ENCODE measurements at places on chromosomes 13 and 19. TPM values are rescaled to one million over a fixed set of nuclear protein-coding genes. Genes with fewer than 3 reads are reported as not detected.

DNA sequence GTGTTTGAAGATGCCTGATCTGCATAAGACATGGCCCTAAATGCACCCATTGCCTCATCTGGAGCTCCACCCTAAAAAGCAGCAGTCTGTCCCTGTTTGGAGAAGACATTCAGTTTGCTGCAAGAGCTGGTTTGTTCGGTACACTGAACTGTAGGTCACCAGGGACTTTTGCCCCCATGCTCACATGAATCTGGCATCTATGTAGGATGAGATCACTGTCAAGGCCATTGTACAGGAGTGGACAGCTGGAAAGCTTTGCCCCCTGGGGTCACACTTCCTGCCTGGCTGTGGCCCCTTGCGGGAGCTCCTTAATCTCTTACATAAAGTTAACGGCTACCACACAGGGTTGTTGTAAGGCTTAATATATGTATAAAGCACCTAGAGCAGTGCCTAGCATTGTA is 73.0 kb downstream of the IPO5 start:
- DNase-seq = no peak

GRCh38 chr19:18586306-18586705 is 2.3 kb upstream of the REX1BD start:
- no peak for DNase-seq

- no peak for DNase-seq
Measured at GRCh38 chr13:28041031-28041461, 52.6 kb upstream of the URAD start.

DNA sequence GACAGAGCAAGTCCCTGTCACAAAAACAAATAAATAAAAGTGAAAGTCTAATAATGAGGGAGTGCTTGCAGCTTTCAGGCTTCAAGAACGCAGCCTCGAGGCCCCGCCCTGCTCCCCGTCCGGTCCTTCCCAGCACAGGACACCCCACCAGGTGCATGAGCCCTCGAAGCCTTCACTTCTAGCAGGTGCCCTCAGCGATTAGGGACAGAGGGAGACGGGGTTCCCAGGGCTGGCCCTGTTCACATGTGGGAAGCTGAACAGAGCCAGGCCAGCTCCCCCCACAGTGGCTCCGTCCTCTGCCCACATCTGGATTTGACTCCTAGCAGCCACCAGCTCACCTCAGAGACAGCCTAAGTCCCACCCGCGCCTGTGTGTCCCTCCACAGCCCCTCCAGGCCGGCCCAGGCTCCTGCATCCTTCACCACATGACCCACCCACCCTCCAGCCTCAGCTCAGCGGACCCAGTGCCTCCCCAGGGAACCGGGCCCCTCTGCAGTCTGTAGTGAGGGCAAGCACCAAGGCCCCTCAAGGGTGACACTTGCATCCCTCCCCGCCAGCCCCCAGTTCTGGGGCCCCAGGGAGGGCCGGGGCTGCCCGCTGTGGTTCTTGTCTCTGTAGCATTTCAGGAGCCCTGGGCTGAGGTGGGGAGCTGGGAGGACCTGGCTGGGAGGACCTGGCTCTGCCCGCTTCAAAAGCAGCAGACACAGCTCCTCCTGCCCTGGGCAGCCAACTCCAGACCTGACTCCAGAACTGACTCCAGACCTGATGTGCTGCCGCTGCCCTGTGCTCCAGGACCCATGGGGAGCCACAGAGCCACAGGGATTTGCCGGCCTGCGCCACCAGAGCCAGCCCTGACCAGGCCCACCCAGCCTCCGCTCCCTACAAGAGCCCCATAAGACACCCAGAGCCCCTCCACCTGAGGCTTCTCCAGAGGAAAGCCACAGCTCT is 27.2 kb downstream of the GPX4 start:
- no peak for DNase-seq

DNA sequence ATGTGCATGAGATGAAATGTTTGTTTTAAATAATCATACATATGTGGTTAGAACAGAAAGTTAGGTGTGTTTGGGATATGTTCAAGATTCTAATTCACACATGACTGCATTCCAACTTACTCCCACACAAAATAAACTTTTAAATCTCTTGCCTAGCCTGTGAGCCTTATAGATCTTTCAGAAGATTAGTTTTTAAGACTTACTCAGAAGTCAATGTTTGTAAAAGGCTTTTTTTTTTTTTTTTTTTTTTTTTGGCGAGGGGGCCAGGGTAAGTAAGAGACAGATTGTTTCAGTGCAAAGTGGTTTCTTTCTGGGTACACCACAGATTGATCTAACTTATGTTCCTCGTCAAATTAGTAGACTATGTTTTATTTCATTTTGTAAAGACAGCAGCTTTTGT is 39.1 kb downstream of the GPR180 start:
- DNase-seq = no peak

DNA sequence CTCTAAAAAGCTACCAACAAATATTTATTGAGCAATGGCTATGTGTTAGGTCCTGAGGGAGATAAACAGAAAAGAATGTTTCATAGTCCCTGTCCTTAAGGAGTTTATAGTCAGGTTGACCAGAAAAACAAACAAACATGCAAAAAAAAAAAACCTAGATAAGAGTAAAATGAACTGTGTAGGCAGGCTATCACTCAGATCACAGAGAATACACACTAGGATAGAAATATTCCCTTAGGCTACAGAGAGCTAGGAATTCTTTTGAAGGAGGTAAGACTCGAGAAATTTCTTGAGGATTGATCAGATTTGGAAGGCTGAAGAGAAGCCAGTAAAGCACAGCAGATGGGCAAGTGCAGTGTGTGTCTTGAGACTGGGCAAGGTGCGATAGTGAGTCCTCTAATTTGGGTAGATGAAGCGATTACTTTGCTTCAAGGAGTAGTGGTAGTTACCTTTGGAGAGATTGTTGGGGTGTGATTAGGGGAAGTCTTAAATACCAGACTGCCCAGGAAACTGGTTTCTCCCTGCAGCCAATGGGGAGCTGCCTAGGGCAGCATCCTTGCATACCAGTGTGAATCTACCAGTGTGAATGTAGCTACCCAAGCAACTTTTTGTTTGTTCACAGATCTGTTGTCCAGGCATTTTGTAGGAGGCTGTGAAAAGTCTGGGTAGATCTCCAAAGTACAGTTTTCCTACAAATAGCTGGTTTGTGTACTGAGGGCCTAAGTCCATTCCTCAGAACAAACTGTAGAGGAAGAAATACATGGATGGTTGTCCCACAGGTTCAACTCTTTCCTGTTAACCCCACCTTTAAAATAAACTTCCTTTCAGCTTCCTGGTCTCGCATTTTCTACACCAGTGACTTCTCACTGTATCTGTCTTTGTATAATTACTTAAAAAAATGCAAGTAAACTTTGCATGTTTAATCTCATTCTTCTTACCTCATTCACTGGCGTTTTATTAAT is 314.1 kb downstream of the KLF5 start:
- no peak for DNase-seq

GRCh38 chr19:31770223-31770622 is 421.0 kb upstream of the TSHZ3 start:
- no peak for DNase-seq

DNA sequence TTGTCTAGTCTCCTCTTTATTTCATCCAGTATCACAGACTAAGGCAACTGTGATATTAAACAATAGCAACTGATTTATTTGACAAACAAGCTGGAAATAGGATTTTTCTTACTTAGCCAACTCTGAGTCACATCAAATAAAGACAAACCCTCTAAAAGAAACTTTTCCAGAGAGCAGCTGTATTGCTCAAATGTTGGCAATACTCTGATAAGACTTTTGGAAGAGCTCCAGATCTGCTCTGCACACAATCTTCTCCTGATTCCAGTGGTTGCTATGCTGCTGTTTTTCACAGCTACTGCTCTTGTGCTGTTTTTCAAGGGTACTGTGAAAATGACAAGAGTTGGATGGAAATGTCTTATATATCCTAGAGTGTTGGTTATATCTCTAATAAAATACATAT is 1479.2 kb downstream of the SLITRK5 start:
- peak; percentile 12 for DNase-seq

GRCh38 chr19:5394551-5395505 is 54.2 kb upstream of the PTPRS start:
- no peak for DNase-seq

GRCh38 chr19:38081547-38082255 is 142.3 kb downstream of the DPF1 start:
- DNase-seq = no peak

GRCh38 chr19:7732045-7732444 is at the start of gene CLEC4G:
TSS of gene CLEC4G (minus strand) at chr19:7732110. CDS start at chr19:7732102, 8 bp downstream.
- DNase-seq = no peak

- no peak for DNase-seq
Measured at GRCh38 chr13:46486270-46486669, 66.7 kb upstream of the LRCH1 start.

- no peak for DNase-seq
Measured at GRCh38 chr13:109834973-109835720, 48.8 kb upstream of the IRS2 start.

DNA sequence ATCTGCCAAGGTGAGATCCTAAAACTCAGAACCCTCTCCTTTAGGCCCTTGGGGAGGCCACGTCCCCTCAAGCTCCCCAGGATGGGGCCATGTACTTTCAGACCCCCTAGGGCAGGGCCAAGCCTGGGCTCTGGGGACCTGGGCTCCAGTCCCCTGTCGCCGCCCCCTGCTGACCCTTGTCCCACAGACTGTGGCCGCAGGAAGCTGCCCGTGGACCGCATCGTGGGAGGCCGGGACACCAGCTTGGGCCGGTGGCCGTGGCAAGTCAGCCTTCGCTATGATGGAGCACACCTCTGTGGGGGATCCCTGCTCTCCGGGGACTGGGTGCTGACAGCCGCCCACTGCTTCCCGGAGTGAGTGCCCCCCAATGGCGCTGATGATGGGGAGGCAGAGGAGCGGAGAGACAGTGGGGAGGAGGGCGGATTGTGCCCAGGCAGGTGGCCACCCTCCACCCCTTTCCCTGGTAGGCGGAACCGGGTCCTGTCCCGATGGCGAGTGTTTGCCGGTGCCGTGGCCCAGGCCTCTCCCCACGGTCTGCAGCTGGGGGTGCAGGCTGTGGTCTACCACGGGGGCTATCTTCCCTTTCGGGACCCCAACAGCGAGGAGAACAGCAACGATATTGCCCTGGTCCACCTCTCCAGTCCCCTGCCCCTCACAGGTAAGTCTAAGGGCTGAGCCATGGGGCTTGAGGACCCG is 18.8 kb downstream of the HPN start:
- no peak for DNase-seq

GRCh38 chr13:40946485-40946884 is 72.6 kb downstream of the ELF1 start:
- no peak for DNase-seq

DNA sequence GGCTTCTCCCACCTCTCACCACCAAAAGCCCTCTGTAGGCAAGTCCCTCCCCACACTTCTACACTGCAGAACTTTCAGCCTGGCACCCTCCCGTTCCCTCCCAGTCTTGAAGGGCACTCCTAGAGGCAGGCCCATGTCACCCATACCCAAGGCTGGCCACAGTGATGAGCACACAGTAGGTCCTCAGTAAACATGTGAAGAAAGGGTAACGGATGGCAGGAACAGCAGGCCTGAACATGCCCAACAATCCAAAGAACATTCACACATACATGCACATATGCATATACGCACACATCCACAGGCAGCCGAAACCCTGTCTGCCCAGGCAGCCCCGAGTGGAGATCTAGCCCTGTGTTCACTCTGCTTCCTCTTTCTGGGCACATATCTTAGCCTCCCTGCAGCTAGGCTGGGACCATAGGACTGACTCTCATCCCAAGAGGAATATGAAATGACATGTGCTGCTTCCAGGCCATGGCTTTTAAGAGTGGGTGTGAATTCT is 55.2 kb downstream of the CEBPG start:
- peak; percentile 27 for DNase-seq

DNA sequence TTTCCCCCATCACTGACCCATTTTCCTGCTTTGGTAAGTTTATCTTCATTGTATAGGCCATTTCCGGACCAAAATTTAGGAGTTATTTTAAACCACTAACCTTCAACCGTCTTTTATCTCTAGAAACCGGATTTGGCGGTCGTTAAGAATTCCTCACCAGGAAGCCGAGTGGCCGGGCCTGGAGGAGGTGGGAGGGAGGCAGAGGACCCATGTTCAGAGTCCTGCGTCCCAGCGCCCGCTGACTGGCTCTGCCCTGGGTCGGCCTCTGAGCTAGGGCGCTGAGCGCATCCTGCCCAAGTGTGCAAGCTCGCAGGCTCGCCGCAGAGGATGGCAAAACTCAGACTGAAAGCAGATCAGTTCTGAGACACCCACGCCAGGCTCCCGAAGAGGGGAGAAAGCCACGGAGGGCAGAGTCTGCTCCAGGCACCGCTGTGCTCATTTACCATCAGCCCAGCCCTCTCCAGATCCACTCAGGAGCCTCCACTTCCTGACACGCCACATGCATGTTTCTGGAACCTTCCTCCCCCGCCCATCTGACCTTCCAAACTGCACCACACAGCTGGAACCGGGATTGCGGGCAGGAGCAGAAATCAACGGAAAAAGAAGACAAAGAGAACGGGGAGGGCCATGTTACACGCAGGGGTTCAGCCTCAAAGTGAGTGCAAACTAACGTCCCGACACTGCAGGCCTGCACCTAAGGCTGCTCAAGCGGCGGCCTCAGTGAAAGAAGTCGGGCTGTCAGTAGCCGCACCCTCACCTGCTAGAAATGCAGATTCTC is 8.3 kb downstream of the COL4A1 start:
- no peak for DNase-seq

DNA sequence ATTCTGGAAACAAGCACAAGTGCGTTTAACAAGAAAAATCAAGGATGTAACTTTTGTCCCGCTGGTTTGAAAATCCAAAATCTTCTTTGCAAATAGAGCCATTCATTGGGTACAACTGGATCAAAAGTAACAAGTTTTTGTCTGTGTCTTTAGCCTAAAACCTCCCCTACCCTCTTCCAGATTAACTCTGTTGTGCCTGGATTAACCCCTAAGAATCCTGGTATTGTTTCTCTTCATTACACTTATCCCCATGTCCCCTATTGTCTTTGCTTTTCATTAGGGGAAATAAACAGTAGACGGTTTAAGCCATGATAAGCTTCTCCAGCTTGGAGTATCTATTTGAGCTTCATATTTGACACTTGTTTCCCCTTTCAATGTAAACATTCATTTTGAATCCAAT is 242.1 kb upstream of the ARGLU1 start:
- DNase-seq = no peak

DNA sequence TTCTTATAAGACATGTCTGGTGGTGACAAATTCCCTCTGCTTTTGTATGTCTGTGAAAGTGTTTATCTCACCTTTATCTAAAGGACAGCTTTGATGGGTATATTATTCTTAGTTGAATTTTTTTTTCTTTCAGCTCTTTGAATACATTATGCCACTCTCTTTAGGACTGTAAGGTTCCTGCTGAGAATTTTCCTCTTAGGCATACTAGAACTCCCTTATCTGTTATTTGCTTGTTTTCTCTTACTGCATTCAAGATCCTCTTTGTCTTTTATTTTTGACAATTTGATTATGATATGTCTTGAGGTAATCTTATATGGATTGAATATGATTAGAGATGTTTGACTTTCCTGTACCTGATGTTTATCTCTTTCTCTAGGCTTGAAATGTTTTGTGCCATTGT is 1328.4 kb downstream of the PCDH9 start:
- no peak for DNase-seq

FXYD3 gene
- total RNA-seq = 88.4 TPM

CYP2A7 gene
- total RNA-seq = not detected

ZNF418 gene
- total RNA-seq = 9.4 TPM

ZNF816 gene
- total RNA-seq = 10.9 TPM

KLHL1 gene
- not detected for total RNA-seq

MISP gene
- 44.0 TPM for total RNA-seq

FBXL3 gene
- total RNA-seq = 38.8 TPM

ZNF222 gene
- total RNA-seq = 3.2 TPM

PINLYP gene
- total RNA-seq = 7.1 TPM
